ENCODE measurements at places on chromosomes 5 and 9.

- DNase-seq = peak; percentile 74
These were observed 8.5 kb upstream of the CCDC187 start for GRCh38 chr9:136312436-136312835.

DNA sequence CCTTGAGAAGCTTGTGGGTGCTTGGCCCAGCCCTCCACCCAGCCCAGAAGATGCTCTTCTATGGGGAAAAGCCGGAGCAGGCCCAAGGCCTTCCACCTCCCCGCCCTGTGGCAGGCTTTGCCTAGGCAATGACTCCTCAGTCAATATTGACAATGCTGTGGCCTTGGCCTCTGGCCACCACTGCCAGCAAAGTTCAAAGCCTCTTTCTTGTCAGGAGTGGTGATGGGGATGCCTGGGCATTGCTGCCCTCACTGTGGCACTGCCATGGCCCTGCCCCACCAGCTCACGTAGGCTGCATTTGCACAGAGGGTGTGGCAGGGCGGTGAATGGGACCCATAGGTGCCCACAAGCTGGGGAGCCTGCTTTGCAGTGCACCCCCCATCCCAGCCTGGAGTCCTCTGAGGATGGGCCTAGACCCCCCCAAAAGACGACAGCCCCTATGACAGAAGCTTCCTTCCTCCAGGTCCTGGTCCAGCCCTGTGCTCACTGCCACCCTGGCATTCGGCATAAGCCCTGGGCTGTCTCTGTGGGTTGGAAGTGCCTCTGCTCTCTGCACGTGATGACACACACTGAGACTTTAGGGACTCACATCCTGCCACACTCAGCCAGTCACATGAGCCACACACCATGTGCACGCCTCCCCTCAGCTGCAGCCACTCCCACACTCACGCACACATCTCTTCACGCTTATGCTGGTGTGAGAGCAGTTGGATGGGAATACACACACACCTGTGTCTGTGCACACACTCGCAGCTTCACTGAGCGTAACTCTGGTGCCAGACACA, 31.1 kb downstream of the MORN5 start:
- DNase-seq = no peak

- no peak for DNase-seq
These were observed 14.5 kb upstream of the TGFBI start for GRCh38 chr5:136014049-136015002.

- no peak for DNase-seq
These were observed 15.1 kb downstream of the PHF2 start for GRCh38 chr9:93591301-93592007.

DNA sequence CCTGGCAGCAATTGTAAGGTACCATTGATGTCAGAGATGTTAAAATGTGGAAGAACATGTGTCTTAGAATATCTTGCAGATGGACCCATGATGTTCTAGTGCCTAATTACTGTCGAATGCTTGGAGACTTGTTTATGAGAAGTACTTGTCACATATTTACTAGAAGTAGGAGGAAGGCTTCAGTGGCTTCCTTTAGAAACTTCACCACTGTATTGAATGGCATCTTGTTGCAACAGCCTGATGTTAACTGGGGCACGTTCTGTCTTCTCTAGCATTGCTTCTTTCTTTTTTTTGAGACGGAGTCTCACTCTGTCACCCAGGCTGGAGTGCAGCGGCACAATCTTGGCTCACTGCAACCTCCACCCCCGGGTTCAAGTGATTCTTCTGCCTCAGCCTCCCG, 16.5 kb downstream of the UGCG start:
- no peak for DNase-seq

DNA sequence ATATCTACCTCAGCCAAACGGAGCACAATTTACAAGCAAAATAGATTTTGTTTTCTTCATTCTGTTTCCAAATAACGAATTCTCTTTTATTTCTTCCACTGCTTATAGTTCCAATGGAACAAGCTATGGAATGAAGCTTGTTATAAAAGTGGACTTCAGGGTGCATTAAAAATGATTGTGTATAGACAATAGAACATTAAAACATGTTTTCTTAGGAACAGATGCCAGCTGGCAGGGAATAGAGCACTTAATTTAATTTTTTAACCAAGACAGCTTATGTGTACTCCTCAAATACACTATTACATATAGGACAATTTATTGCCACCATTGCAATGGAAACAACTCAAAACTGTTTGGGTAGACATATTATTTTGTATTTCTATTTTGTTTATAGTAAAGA, 860.1 kb upstream of the TYRP1 start:
- no peak for DNase-seq

- no peak for DNase-seq
These were observed 110.6 kb upstream of the ALDH1B1 start for GRCh38 chr9:38281917-38282316.

- no peak for DNase-seq
These were observed 121.2 kb upstream of the NIPBL start for GRCh38 chr5:36755342-36755741.

DNA sequence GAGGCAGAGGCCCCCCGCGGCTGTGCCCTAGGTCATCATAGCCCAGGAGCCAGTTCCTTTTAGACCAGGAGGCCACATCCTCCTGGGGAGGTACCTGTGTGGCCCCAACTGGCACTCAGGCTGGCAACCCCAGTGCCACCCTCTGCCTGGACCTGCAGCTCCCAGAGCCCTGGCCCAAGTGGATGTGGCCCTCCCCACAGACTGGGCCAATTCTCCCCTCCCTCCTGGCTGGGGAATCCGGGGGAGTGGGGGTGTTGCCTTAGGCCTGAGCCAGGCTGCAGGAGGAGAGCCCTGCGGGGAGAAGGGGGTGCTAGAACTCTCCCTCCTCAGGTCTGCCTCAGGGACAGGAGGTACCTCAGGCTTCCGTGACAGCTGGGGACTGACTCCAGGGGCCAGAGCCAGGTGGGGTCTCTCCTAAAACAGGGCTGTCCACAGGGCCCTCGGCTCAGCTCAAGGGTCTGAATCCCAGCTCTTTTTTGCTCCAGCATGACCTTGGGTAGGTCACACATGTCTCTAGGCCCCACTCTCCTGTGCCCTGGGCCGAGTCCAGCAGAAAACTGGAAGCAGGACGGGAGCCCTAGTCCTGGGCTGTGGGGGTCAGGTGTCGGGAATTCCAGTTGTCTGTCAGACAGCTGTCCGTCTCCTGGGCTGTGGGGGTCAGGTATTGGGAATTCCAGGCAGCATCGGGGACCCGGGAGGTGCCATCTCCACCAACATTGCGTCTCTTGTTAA, 9.6 kb downstream of the DNLZ start:
- DNase-seq = no peak

GRCh38 chr5:147832541-147832940, 1.1 kb upstream of the SPINK1 start:
- DNase-seq = no peak

GRCh38 chr9:110257097-110257841, 962 bp upstream of the TXN start:
- peak; percentile 34 for DNase-seq

DNA sequence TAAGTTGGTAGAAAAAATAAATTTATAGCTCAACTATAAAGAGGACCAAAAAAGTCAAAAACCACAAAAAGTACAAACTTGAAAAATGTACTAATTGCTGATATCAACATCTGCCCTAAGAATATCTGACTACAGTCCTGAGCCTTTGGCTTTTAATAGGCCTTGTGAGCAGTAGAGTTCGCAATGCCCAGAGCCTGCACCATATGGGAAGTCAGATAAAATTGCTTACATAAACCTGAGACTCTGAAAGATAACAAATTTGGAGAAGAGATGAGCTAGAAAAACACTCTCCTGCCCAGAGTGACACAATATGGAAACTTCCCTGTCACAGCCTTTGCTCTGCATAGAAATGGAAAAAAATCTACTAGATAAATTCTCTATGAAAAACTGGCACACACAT, 368.0 kb upstream of the GRIN3A start:
- no peak for DNase-seq

DNA sequence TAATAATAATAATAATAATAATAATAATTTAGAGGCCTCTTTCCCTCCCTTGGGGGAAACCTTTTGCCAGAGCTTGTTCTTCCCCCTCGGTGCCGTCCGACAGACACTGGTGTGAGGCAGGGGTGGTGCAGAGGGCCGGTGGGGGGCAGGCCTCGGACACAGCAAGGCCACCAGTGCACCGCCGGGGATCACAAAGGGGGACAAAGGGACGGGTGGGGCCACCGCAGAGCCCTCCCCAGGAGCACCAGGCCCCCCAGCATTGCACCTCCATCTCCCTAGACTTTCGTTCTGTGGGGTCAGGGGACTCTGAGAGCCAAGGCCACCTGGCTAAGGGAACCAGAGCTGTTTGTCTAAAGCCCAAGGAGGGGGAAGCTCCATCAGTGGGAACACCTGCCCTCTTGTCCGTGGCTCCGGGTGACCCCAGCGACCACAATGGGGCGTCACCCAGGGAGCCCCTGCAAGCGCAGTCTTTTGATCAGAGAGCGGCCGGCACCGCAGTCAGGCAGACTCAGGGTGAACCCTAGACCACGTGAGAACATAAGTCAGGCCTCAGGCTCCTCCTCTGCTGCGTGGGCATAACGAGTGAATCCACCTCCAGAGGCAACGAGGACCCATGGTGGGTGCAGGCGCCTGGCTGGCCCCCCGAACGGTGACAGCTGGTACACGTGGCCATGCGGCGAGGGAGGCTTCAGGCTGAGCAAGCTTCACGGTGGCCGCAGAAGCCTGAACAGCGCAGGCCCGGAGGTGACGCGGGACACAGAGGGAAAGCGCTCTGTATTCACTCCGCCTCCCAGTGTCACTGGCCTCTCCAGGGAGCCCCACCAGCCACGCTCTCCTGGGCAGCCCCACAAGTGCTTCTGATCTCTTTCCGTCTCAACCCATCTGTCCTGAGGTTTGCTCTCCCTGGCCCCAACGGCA, 12.0 kb upstream of the QSOX2 start:
- DNase-seq = no peak

GRCh38 chr5:154449786-154450185, 4.0 kb downstream of the SAP30L start:
- DNase-seq = no peak

DNA sequence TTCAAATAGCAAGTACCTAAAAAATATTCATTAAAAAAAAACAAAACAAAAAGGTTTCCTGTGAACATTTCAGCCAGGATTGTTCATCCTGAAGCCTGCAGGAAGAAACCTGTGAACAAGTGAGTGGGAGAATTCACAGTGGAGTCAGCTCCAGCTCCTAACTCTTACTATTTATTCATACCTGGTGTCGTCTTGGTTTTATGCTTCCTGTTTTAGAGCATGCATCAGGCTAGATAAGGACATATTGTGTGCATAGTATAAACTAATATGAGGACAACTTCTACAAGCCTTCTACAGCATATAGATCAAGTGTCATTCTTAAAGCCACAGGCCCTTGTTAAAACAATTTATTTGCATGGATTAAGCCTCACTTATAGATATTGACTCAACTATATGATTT, 169.9 kb downstream of the EFNA5 start:
- no peak for DNase-seq

- DNase-seq = no peak
These were observed 118.5 kb downstream of the DAB2IP start for GRCh38 chr9:121769939-121770338.

GRCh38 chr5:135155616-135156214, 121.7 kb upstream of the PITX1 start:
- DNase-seq = no peak

- DNase-seq = no peak
These were observed 1158.7 kb downstream of the DTWD2 start for GRCh38 chr5:117829646-117830045.

DNA sequence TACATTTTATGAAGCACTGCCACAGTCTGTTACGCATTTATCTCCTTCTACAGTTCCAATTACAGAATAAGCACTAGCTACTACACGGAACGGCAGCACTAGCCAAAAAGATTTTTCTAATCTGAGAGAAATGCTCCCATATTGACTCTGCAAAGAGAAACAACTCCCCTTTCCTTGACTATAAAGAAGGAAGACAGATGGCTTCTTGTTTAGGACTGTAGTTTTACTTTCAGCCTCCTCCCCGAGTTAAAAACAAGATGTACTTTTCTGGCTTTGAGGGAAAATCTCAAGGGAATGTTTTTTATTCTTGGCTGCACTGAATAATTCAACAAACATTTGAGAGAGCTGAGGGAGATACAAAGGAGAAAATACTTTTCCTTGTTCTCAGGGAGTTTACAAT, 1.9 kb upstream of the SLC44A1 start:
- DNase-seq = no peak

DNA sequence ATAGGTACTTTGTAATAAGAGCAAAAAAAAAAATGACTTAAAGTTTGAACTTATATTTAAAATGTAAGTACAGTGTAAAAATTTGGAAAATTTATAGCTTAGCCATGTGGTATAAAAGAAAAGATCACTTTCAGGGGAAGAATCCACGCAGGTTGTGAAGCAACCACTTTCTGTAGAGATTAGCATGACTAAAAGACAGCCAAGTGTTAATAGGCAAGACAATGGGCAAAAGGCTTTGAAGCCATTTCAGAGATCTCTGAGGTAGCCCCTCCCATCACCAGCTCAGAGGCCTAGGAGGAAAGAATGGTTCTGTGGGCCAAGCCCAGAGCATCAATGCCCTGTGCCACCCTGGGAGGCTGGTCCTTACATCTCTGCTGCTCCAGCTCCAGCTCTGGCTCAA, 346.3 kb upstream of the CHD1 start:
- no peak for DNase-seq

GRCh38 chr5:15902066-15902465, 277.5 kb downstream of the MARCHF11 start:
- no peak for DNase-seq

GRCh38 chr5:125125031-125125823, 378.8 kb upstream of the ZNF608 start:
- DNase-seq = no peak

GRCh38 chr5:6675784-6676491, 37.3 kb upstream of the TENT4A start:
- no peak for DNase-seq

GRCh38 chr9:109242741-109243140, 75.7 kb upstream of the FRRS1L start:
- DNase-seq = no peak

- no peak for DNase-seq
These were observed 174.2 kb downstream of the CACNA1B start for GRCh38 chr9:138051586-138052321.

- peak; percentile 82 for DNase-seq
These were observed 309.6 kb downstream of the EPB41L4A start for GRCh38 chr5:112109331-112110007.

DNA sequence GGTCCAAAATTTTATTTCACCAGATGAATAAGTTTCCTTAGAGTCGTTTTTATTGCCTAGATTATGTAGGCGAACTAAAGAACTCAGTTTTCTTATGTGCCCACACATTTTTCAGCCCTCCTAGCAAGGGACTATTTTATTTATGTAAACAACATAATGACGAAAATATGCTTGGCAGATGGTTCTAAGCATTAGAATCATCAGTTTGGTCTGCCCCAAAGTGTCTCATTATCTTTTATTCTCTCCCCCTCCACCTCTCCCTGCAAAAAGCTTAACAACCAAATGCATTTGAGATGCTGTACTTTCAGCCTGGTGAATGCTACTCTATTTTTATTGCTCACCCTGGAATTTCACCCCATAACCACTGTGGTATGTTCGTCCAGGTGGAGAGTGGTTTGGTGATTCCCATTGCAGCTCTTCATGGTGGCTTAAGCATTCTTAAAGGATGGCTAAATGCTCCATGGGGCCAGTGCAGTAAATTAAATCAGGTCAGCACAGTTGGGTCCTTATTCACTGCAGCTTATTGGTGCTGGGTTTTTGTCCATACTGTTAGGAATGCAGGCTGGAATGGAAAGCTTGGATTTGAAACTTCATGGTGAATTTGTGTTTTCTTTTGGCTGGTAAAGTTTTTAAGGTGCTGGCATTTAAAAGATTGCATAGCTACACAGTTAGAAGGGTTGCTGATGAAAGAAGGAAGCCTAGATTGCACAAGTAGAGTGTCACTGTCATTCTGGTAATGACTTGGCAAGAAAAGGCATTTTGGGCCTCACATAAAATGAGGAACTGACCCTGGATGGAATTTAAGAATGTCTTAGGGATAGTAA, 39.2 kb downstream of the TLE4 start:
- DNase-seq = peak; percentile 75
